ENCODE measurements at places on chromosomes 4 and X. TPM values are rescaled to one million over a fixed set of nuclear protein-coding genes. Genes with fewer than 3 reads are reported as not detected.

- DNase-seq: no peak
These were observed 516.2 kb upstream of the ADGRL3 start for GRCh38 chr4:60683973-60684372.

DNA sequence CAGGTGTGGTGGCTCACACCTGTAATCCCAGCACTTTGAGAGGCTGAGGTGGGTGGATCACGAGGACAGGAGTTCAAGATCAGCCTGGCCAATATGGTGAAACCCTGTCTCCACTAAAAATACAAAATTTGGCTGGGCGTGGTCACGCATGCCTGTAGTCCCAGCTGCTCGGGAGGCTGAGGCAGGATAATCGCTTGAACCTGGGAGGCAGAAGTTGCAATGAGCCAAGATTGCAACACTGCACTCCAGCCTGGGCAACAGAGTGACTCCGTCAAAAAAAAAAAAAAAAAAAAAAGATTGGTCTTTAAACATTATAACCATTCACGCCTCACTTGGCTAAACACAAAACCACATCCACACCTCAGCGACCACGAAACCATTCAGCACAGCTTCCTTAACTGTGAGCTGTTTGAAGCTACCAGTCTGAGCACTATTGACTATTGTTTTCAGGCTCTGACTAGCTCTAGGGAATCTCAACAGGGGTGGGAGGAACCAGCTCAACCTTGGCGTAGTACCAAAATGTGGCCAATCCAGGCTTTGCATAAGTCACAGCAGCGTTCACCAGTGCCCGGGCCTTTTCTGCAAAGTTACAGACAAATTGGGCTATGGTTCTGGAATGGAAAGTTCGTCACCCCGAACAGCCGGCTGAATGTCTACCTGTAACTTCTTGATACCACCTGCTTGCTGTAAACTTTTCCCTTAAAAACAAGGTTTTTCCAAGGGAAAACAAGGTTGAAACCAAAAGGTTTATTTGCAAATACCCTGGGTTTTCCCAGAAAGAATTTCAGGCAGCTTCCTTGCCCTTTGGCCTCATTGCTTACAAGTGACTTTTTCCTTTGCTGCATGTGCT, 73.6 kb upstream of the DHX15 start:
- peak; percentile 71 for DNase-seq

- no peak for DNase-seq
These were observed 231.2 kb upstream of the F9 start for GRCh38 chrX:139299309-139299708.

DNA sequence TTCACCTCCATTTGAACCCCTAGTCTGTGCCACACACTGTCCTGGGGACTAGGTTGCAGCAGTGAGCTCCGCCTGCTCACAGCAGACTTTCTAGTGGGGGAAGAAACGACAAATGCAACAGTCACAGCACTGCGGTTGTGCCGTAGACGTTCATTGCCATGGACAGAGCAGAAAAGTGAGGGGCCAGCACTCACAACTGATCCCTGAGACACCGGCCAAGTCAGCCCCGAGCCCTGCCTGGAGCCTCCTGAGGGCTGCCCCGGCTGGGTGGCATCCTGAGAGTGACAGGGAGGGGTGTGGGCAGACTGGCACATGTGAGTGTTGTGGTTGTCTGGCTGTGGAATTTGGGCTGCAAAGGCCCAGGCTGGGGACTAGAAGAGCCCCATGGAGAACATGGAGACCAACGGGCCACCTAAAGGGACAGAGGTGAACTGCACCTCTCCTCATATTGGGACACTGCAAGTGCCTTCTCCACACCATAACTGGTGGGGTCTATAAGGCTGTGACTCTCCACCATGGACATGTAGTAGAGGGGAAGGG, 4.6 kb downstream of the DUSP9 start:
- DNase-seq: peak; percentile 33

DNA sequence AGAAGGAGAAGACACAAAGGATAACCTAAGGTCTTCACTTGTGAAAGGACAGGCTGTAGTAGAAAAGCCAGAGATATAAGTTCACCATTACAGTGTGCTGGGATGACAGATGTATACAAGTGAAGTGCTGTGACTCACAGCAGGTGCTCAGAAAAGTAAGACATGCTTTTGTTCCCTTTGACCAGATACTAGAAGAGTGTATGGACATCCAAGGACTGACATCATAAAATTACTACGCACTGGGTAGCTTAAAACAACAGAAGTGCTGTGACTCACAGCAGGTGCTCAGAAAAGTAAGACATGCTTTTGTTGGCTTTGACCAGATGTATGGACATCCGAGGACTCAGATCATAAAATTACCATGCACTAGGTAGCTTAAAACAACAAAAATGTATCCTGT, 61.6 kb upstream of the BTC start:
- no peak for DNase-seq

DNA sequence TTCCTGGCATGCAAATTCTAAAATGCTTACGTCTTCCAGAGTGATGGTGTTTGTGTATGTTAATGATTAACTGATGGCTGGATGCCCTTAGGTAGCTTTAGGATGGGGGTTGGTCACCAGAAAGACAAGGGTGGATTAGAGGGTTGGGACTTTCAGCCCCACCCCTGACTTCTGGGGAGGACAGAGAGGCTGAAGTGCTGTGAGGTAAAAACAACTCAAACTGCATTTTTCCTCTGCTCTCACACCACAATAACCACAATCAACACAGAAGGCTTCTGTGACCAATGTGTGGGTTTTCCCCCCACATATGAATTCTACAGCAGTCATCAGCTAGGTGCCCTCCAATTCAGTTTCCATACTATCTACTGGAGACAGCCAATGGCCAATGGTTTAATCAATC, 18.7 kb upstream of the DDIT4L start:
- DNase-seq: no peak

- no peak for DNase-seq
These were observed 22.7 kb upstream of the TMEM33 start for GRCh38 chr4:41912546-41912945.

GRCh38 chr4:114599231-114599902, 760 bp downstream of the UGT8 start:
- no peak for DNase-seq

DNA sequence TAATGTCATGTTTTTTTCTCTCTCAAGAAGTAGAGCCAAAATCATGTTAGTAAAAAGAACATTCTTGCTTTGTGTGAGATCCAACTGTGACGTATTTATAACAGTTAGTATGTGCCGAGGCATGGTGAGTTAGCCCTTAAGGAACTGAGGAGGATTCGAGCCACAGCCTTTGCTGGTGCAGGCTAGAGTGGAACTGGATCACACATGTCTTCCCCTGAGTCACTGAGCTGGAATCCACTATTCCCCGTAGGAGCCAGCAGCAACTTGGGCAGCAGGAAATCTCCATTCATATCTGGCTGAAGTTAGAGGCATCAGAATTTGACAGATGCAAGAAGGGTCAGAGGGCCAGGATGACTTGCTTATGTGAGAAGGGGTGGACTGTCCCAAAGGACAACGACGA, 144.6 kb upstream of the KIT start:
- no peak for DNase-seq

GRCh38 chr4:113013751-113014150, 35.7 kb upstream of the ANK2 start:
- no peak for DNase-seq

GRCh38 chrX:104193485-104193884, 27.2 kb downstream of the FAM199X start:
- DNase-seq: no peak

DNA sequence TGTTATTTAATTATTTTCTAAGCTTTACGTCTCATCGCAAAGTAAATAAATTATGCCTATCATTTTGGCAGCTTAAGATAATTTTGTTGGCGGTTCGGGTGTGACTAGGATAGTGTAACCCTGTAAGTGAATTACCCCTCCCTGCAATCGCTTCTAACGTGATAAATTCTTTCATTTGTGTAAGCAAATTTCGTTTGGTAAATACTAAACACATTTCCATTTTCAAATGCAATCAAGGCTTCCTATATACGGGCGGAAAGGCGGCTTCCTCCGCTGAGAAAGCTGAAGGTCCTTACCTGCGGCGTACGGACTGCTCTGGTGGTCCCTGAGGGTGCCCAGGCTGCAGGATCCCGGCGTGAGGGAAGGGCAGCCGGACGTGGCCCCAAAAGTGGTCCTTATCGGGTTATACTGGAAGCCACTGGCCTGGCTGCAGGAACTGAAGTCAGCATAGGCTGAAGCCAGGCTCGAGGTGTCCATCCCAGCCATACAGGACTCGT, 403 bp downstream of the PHOX2B start:
- DNase-seq: no peak

DNA sequence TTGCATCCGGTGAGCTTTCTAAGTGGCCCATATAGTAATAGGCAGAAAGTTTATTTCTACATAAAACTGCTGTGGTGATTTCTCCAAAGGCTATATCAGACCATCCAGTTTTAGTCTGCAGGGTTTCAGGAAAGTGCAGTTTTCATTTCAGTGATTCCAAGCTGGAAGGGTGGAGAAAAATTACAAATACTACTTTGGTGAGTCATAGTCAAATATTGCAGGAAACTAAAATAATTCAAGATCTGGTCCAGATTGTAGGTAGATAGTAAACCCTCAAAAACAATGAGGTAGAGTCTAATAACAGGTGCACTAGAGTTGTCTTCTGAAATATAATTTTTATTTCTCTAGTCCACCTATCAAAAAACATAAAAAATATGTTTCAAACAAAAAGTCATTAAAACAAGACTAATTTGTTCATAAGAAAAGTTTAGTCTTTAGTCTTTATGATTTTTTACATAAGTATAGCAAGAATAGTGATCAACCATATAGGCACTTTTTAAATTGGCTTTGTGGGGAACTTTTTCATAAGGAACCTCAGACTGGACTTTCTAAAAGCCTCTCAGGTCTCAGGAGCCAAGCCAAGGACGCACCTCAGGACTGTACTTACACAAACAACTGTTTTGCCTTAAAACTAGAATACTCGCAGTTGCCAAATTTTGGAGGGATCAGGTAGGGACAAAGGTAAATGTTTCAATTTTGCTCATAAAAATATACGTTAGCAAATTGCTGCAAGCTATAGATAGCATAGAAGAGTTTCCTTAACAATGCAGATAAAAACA, 101.8 kb upstream of the TLR3 start:
- no peak for DNase-seq

GRCh38 chrX:96985046-96985445, 101.3 kb downstream of the RPA4 start:
- DNase-seq: no peak

GRCh38 chr4:113976741-113977525, 2.5 kb downstream of the ARSJ start:
- DNase-seq: no peak

DNA sequence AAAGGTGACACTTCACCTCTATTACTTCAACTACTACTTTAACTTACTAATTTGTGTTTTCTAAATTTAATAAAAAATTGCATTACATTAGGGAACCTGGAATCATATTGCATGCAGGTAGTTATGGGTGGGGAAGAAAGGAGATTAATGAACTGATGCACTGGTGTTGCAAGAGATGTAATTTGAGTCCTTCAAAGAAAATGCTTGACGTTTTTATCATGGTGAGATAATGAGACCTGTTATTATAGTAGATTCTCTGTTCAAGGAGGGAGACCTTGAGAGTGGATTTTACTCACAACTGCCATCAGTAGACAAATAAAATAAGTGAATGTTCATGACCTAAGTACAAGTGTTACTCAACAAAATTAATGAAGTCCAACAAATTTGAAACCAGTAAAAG, 26.4 kb upstream of the MED14 start:
- DNase-seq: no peak

GRCh38 chr4:41120297-41121217, 93.8 kb downstream of the APBB2 start:
- peak; percentile 86 for DNase-seq

DNA sequence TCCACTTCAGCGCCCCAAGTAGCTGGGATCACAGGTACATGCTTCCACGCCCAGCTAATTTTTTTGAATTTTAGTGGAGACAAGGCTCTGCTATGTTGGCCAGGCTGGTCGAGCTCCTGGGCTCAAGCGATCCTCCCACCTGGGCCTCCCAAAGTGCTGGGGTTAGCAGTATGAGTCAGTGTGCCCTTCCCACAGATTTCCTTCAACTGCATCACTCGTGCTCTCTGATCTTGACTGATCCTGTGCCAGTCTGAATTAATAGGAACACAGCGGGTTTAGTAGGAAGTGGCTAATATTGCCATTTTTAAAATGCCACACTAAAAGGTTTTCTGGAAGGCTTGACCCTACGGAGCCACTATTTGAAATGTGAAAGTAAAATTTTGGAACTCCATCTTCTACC, 4.3 kb upstream of the SHROOM2 start:
- DNase-seq: no peak

DNA sequence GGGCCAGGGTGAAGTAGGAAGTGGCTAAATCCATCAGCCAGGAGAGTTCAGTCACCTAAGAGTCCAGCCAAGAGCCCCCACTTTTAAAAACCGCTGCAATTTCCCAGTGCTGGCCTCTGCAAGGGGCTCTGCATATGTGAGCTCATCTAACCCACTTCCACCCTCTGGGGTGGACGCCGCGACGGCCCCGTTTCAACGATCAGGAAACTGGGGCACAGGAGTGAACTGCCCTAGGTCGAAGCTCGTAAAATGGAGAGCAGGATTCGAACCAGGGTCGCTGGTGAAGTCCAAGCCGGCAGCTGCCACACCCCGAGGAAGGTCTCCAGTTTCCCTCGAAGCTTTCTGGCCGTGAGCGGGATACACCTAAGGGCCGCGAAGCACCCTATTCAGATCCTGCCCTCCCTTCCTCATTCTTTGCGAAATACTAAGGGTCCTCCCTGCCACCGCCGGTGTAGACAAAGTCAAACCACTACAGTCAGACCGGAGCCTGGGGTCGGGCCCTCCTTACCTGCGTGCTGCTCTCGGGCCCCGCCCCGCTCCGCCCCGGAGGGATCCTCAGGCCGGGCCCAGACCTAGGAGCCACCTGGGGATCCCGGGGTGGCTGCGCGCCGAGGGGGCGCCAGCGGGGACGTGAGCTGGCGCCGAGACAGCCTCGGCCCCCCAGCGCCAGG, 446 bp downstream of the EVC2 start:
- DNase-seq: no peak

- DNase-seq: no peak
These were observed 199.0 kb downstream of the OPHN1 start for GRCh38 chrX:68234171-68234910.

DNA sequence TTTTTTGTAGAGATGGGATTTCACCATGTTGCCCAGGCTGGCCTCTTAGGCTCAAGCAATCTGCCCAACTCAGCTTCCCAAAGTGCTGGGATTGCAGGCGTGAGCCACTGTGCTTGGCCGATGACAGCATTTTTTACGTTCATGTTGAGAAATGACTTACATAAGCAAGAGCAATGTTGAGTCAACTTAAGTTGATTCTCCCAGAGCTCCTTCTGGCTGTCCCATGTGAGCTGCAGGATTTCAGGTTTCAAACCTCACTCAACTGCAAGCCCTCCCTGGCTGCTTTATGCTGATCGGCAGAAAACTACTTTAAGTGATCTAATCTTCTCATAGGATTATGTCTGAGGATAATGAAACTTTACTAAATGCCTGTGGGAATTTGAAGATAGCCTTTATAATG, 86.8 kb downstream of the GC start:
- no peak for DNase-seq

GRCh38 chr4:26489101-26489985, 941 bp downstream of the CCKAR start:
- DNase-seq: no peak

Gene FREM3
- not detected for total RNA-seq

Gene IL2
- total RNA-seq: 1.2 TPM

Gene JAKMIP1
- total RNA-seq: not detected

Gene CCNB3
- 0.18 TPM for total RNA-seq

Gene SPATA18
- total RNA-seq: 2.5 TPM

Gene PPEF2
- total RNA-seq: 0.05 TPM

Gene GYPA
- 1.2 TPM for total RNA-seq

Gene TRPC3
- 0.25 TPM for total RNA-seq

Gene CLDN22
- not detected for total RNA-seq

Gene GPR119
- not detected for total RNA-seq

Gene SSX3
- total RNA-seq: not detected

Measured in left lobe of liver (tissue), 2 donors.